ENCODE measurements at places on chromosomes 7 and 10.

- peaks cover 2% of the 10 kb centered on the region for H3K27me3 ChIP-seq
- no peaks in the 10 kb centered on the region for H3K4me1 ChIP-seq
- no peaks in the 10 kb centered on the region for H3K36me3 ChIP-seq
Observed at GRCh38 chr7:87082675-87083074, 23.2 kb upstream of the ELAPOR2 start.

- no peak for DNase-seq
- no peaks in the 10 kb centered on the region for H3K27me3 ChIP-seq
- no peak overlapping the region for H3K27ac ChIP-seq
Observed at GRCh38 chr10:21084700-21085099, 187.6 kb upstream of the NEBL start.

DNA sequence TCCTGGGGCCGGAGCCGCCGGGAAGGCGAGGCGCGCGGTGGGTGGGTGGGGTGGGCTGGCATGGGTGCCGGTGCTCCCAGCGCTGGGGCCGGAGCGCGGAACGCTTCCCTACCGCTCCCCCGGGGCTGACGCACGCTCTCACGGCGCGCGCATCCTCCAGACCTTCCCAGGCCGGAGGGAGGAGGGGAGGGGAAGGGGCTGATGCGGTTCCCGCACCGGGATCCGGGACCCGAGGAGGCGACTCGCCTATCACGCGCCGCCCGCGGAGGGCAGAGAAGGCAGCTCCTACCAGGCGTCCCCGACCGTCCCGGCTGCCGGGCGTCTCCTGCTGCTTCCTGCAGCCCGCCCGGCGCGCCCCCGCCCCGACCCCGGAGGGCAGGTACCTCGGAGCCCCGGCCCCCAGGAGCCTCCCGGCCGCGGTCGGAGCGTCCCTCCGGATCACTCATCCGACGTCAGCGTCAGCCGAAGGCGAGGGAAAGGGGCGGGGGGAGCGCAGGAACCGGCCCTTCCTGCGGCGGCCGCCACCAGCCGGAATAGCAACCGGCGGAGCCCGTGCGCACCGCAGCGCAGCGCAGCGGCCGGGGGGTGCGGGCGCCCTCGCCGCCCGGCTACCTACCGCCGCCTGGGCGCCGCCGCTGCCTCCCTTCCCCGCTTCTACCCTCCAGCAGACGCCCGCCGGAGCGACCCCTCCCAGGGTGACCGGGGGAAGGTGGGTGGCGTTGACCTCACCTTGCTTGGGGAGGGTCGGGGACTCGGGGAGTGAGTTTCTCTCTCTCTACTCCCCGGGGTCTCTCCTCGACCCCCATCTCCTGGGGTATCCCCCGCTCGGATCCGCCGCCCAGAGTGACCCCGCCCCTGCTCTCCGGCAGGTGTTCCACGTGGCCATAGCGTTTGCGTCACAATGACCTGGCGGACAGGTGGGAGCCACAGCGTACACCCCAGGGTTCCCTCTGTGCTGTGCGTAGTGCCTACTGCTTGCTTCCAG is at the start of gene ICA1:
ICA1 (minus strand) TSS at position 457 of the 985 bp plus-strand sequence. CDS start 26,241 bp downstream, outside the sequence.
- peak within 1 kb of the TSS; percentile 70 for H3K4me3 ChIP-seq
- no peaks in the 10 kb centered on the region for H3K36me3 ChIP-seq
- H3K4me1 ChIP-seq: peaks cover 6% of the 10 kb centered on the region
- peaks cover 50% of the 10 kb centered on the region for H3K27me3 ChIP-seq

GRCh38 chr7:32381024-32381601 is 109.1 kb downstream of the LSM5 start:
- H3K4me3 ChIP-seq: no peak overlapping the region
- H3K27me3 ChIP-seq: peaks cover 2% of the 10 kb centered on the region
- no peak overlapping the region for H3K27ac ChIP-seq
- no peaks in the 10 kb centered on the region for H3K4me1 ChIP-seq
- DNase-seq: no peak

GRCh38 chr10:45646384-45647050 is 26.1 kb downstream of the ZFAND4 start:
- H3K27me3 ChIP-seq: no peaks in the 10 kb centered on the region

DNA sequence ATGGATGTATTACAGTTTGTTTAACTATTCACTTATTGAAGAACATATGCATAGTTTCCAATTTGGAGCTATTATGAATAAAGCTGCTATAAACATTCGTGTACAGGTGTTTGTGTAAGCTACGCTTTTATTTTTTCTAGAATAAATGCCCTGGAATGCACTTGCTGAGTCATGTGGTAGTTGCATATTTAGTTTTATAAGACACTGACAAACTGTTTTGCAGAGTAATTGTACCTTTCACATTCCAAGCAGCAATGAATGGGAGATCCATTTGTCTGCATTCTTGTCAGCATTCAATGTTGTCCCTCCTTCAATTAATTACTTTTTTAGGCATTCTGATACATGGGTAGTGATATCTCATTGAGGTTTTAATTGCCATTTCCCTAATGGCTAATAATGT is 373.6 kb upstream of the GHITM start:
- no peak overlapping the region for H3K4me3 ChIP-seq
- H3K27ac ChIP-seq: no peak overlapping the region
- no peak for DNase-seq

DNA sequence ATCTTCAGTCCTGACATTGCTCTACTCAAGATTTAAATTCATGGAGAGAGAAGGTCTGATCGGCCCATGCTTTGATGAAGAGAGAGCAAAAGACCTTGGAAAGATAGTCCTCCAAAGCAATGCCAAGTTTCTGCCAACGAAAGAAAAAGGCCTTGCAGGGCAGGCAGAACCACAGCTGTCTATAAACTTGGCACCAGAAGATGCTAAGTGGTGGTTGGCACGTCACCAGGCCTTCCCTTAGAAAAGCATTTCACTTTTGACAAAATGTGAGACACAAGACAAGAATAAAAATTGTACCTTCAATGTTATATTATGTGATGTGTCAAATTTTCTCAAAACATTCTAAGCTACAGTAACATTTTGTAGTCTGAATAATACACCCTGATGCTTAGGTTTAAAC is 42.0 kb upstream of the FGFR2 start:
- no peak overlapping the region for H3K27ac ChIP-seq
- no peaks in the 10 kb centered on the region for H3K27me3 ChIP-seq
- H3K36me3 ChIP-seq: no peaks in the 10 kb centered on the region
- no peaks in the 10 kb centered on the region for H3K4me1 ChIP-seq
- H3K4me3 ChIP-seq: no peak overlapping the region
- DNase-seq: no peak

GRCh38 chr10:3652886-3653285 is 132.1 kb downstream of the KLF6 start:
- H3K4me1 ChIP-seq: peaks cover 23% of the 10 kb centered on the region
- peaks cover 43% of the 10 kb centered on the region for H3K27me3 ChIP-seq
- H3K27ac ChIP-seq: no peak overlapping the region
- peak overlapping the region; percentile 42 for H3K4me3 ChIP-seq
- H3K36me3 ChIP-seq: no peaks in the 10 kb centered on the region

DNA sequence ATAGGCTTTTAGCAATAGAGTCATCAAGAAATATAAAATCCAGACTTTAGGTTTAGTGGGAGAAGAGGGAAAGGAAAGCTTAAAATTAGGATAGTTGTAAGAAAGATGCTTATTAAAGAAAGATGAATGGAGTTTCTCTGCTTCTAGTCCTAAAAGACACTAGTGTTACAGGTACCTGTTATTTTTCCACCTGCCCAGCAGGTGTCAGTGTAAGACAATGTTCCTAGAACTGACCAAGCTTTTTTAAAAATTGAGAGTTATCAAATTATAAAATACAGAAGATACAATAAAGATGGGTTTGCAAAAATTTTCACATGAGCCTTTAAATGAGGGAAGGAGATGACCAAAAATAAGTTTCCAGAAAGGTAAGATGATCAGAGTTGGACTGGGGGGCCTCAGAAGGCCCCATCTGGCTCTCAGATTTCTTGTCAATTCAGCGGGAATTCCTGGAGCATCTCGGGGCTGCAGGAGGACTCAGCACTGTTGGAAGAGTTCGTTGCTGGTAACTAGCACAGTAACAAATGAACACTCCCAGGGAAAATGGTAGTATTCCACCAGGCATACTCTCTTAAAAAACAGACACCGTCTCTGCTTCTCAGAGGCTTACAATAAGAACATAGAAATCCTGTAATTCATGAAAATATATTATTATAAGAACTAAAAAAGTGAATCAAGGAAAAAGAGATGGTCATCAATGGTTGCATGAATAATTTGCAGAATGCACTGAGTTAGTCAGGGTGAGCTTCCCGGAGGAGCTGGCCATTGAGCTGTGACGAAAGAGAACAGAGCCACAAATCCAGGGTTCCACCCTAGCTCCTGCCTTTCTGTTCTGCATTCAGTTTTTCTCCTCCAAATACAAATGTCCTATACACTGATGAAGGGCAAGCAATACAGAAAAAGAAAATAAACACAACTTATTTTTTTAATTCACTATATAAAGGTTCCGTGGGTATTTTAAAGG is 71.8 kb upstream of the PIK3CG start:
- no peak overlapping the region for H3K4me3 ChIP-seq
- H3K27me3 ChIP-seq: no peaks in the 10 kb centered on the region
- no peaks in the 10 kb centered on the region for H3K4me1 ChIP-seq
- peak; percentile 58 for DNase-seq

GRCh38 chr7:80942261-80943041 is 23.6 kb upstream of the SEMA3C start:
- no peaks in the 10 kb centered on the region for H3K4me1 ChIP-seq
- no peak for DNase-seq

DNA sequence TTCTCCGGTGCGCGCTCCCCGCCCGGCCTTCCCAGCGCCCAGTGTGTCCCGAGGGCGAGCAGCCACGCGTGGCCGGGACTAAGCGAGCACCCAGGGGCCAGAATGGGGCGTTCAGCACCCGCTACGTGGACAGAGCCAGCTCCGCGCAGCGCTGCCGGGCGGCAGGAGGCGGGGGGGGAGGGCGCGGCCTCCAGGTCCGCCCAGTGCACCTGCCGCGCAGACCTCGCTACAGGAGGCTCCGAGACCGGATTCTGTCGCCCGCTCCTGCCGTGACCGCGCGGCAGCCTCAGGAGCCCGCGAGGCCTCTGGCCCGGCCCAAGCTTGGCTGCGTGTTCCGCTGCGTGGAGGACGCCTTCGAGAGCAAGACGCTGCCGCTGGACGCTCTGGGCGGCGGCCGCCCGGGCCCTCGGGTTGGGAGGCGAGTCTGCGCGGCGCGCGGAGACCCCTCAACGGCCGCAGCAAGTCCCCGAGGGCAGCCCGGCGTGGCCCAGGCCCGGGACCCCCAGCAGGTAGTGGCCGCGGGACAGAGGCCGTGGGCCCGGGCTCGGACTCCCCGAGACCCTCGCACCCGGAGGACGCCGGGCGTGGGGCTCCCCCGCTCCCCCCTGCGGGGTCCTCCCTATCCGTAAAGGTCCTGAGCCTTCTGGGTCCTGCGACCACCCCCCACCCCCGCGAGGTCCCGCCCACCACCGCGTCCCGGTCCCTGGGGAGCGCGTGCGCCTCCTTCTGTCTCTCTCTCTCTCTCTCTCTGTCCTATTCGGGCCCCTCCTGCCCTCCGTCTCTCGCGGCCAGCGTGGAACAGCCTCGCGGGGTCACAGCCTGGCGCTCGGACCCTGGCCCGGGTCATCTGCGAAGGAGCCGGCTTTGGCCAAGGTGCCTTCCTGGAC is 904 bp upstream of the DPYSL4 start:
- peaks cover 2% of the 10 kb centered on the region for H3K36me3 ChIP-seq
- H3K27ac ChIP-seq: no peak overlapping the region
- peaks cover 45% of the 10 kb centered on the region for H3K27me3 ChIP-seq
- H3K4me1 ChIP-seq: peaks cover 2% of the 10 kb centered on the region
- peak; percentile 69 for DNase-seq
- H3K4me3 ChIP-seq: no peak overlapping the region

- H3K4me1 ChIP-seq: peaks cover 51% of the 10 kb centered on the region
- no peaks in the 10 kb centered on the region for H3K27me3 ChIP-seq
- peak overlapping the region; percentile 57 for H3K27ac ChIP-seq
- DNase-seq: no peak
- H3K4me3 ChIP-seq: peak overlapping the region; percentile 8
- no peaks in the 10 kb centered on the region for H3K36me3 ChIP-seq
Observed at GRCh38 chr7:140225562-140226249, 48.9 kb upstream of the KDM7A start.

DNA sequence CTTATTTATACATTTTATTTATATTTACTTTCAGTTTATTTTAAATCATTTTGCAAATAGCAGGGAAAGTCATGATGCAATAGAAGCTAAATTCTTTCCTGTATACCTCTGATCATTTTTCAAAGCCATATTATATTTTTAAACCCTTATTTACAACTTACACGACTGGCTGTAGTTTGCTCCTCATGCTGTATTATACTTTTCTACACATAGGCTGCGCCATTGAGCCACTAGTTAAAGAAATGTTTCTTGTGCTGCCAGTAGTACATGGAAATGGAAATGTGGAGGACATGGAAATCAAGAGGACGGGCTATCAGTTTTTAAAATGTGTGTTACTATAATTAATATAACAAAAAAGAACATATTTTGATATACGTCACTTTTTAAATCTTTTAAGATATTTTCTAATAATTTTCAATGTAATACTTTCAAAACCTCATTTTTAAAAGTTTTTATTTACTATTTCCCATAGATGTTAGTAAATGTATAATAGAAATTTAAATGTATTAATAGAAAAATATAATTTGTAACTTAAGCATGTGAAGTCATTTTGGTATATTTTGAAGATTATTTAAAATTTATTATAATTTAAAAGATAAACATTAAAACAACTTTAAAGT is 118.5 kb downstream of the VTI1A start:
- H3K4me3 ChIP-seq: no peak overlapping the region
- DNase-seq: peak; percentile 39
- H3K27ac ChIP-seq: no peak overlapping the region
- H3K36me3 ChIP-seq: no peaks in the 10 kb centered on the region
- H3K4me1 ChIP-seq: no peaks in the 10 kb centered on the region

- no peaks in the 10 kb centered on the region for H3K27me3 ChIP-seq
- no peak overlapping the region for H3K4me3 ChIP-seq
- H3K4me1 ChIP-seq: no peaks in the 10 kb centered on the region
- no peak for DNase-seq
- no peaks in the 10 kb centered on the region for H3K36me3 ChIP-seq
Observed at GRCh38 chr10:51045871-51046270, 28.4 kb upstream of the PRKG1 start.

DNA sequence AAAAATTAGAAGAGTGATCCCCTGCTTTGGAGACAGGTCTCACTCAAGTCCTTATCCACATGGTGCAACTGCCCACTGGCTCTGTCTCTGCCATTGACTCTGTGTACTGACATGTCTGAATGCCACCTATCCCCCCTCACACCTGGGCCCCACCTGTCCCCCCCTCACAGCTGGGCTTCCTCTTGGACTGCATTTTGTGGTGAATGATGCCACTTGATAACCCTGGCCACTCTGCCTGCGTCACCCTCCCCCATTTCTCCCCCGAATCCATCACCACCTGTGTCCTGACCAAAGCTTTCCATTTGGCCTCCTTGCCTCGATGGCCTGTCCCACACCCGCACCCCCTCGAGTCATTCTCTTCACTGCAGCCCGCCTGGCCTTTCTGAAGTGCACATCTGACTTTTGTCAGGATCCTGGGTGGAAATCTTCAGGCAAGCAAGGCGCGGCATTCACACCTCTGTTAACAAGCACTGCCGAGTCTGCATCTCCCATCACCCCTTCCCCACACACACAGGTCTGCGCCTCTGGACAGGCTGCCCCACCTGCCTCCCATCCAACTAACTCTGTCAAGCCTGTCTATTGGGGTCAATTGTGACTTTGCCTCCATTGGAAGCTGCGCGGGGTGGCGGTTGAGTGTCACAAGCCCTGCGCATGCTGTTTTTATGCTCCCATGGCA is 175.3 kb upstream of the KLF14 start:
- H3K27me3 ChIP-seq: no peaks in the 10 kb centered on the region
- H3K4me3 ChIP-seq: no peak overlapping the region
- H3K4me1 ChIP-seq: peaks cover 74% of the 10 kb centered on the region
- peak overlapping the region; percentile 70 for H3K27ac ChIP-seq

- no peak overlapping the region for H3K27ac ChIP-seq
- H3K36me3 ChIP-seq: no peaks in the 10 kb centered on the region
- no peaks in the 10 kb centered on the region for H3K4me1 ChIP-seq
Observed at GRCh38 chr10:2619472-2619871, 447.9 kb upstream of the PFKP start.
